ENCODE measurements at places on chromosomes 2 and 18. TPM values are rescaled to one million over a fixed set of nuclear protein-coding genes. Genes with fewer than 3 reads are reported as not detected.

DNA sequence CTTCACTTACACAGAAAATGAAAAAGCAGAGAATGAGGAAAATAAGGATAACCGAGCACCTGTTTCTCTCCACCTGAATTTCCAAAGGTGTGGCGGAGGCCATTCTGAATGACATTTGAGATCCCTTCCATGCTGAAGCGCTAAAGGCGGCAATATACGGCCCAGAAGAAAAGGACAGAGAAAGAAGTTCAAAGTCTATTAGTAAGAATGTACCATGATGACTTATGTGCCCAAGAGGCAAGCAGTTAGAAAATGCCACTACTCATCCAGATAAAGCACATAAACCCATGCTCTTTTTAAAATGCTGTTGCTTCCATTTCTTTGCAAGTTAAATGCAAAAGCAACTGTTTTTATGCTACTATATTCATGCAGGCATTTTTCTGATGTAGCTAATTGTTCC, 37.2 kb downstream of the FEZ2 start:
- no peak for DNase-seq

The CNOT11 gene
- total RNA-seq = 56.6 TPM

The KLF7 gene
- total RNA-seq = 22.3 TPM

The VIT gene
- 2.7 TPM for total RNA-seq

Measured in NCI-H460 (cell line).